ENCODE measurements at places on chromosomes 2 and 18.

DNA sequence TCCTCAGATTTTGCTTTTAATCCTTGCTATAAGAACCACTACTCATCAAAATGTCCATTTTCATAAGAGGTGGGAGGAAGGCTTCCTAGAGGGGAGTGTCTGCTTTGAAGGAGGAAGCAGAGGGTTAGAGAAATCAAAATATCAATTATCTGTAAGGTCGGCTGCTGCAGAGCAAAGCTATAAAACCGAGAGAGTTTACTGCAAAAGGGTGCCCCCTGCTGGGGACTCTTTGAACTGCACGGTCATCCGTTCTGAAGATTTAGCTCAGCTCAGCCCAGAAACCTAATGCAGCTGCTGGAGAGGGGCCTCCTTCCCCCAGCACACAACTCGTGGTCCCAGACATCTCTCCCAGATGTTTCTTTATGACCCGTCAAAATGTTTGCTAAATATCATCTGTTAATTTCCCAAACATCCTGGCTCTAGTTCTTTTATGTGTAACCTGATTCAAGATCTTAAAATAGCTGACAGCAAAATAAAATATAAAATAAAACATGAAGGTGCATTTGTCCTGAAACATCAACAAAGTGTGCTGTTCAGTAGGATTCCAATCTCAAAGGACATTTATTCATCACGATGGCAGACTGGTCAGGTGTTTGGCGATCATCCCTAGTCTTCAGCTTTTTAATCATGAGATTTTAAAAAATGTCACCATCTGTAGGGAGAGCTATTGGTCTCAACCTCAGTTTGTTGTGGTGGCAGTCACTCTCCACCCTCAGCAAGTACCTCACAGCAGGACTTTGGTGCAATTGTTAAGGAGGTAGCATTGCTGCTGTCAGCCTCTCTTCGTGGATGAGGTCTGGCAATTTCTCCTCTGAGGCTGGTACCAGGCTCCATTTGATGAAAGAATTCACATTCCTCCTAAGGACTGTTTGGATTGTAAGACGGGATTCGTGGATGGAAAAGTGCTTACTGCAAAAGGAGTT, 185.9 kb downstream of the MTX2 start:
- DNase-seq, result peak; percentile 84

- DNase-seq, result no peak
Observed at GRCh38 chr18:45541421-45541820, 73.9 kb upstream of the SLC14A2 start.

- DNase-seq, result no peak
Observed at GRCh38 chr2:230814616-230815015, 50.1 kb upstream of the ITM2C start.

DNA sequence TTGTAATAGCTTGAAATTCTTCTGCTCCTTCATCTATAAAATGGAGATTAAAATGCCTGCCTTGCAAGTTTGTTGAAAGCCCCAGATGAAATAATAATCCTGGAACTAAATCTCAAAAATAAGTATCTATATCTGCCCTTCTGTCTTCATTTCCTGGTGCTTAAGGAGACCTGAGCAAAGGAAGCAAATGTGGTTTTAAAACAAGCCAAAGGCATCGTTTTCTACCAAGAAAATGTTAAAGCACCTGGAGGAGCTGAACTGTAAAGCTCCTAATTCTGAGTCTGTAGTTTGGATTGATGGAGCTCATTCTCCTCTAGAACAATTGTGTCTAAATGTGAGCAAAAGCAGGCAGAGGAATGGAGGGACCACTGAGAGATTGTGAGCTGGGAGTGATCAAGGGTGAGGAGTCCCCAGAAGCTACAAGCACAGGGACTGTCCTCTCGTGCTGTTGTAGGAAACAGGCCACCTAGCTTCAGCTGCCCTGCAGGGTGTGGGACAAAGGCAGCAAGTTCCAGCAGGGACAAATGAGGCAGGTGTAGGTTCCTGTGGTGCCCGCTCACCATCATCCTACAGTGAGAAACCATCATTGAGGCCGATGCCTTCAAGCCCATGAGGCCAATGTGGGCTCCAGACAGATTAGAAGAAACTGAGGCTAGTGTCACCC, 420.7 kb upstream of the TRIB2 start:
- DNase-seq, result no peak

DNA sequence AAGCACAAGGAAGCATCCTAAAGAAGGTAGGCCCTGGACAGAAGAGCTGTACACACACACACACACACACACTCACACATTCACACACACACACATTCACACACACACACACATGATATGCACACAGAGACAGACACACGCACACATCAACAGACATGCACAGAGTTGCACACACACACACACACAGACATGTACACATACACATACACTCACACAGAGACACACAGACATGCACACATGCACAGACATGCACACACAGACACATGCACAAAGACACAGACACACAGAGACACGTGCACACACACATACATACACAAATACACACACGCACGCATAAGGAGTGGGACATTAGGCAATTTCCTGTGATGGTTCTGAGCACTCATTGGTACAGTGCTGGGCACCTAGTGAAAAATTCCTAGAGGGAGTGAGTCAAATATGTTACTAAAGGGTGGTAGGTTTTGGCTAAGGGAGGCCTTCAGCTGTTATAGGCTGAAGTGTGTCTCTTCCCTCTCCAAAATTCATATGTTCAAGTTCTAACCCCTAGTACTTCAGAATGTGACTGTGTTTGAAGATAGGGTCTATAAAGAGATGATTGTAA, 26.4 kb downstream of the THNSL2 start:
- DNase-seq, result no peak

DNA sequence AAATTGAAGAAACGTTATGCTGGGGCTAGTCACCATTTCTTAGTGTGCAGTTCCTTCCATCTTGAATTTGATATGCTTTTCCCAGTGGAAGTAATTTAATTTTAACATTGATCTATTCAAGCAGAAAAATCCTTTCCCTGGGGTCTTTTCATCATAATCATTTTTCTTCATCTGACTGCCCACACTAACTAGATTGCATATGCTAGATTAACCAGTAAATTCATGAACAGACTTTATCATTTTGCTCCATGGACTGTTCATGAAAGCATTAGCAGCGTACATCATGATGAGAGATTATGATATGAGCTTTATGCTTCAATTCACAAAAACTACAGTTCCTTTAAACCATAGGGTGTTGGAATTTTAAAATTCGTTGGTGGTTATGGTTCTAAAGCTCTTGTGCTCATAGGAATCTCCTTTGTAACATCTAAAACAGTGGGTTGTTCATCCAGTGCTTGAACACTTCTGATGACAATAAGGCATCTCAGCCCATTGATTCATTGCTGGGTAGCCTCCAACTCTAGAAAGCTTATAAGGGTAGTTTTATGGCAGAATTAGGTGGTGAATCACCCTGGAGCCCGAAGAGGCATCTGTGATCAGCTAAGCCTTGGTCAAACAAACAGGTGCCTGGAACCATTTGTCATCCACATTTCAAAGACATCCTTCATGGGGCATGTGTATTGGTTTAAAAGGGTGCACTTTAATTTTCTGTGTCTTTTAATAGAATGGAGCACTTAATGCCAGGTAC, 77.2 kb upstream of the NDUFV2 start:
- DNase-seq, result no peak

- no peak for DNase-seq
Observed at GRCh38 chr2:229909090-229909489, 12.7 kb downstream of the TRIP12 start.

DNA sequence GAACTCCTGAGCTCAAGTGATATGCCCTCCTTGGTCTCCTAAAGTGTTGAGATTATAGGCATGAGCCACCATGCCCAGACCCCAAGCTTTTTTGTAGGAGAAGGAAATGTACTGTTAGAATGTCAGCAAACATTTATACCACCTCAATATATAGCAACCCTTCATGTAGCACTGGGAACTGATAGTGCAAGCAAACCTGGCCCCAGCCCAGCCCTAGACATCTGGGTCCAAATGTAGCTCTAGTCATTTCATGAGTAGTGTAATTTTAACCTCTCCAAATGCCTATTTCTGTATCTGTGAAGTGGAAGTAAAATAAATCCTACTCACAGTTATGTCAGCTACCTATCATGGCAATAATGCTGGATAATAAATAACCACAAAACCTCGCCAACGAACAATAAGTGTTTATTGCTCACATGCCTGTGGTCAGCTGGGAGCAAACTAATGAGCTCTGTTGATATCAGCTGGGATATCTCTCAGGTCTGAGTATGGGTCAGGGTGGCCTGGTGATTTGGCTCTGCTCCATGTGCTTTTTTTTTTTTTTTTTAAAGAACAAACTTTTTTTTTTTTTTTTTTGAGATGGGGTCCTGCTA, 180.4 kb downstream of the CD8B2 start:
- no peak for DNase-seq

- DNase-seq, result no peak
Observed at GRCh38 chr18:63147973-63148372, 171.6 kb downstream of the BCL2 start.

DNA sequence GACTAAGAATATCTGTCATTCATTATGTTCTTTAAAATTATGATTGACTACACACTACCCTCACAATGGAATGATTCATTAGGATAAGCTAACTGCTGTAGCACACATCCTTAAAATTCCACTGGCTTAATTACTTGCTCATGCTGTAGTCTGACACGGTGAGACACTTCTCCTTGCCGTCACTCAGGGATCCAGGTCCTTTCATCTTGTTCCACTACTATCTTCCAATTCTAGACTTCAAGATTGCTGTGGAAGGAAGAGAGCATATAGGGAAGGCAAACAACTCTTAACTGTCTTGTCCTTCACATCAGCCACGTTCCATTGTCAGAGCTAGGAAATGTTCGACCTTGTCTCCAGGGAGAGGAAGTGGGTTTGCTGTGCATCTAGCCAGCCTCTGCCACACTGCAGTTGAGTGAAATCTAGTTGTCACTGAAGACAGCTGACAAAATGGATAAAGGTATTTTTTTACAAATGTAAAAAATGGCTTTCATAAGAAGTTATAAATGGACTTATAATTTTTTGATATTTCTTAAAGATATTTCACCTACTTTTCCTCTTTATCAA, 30.1 kb downstream of the GREB1L start:
- DNase-seq, result peak; percentile 37

- peak; percentile 81 for DNase-seq
Observed at GRCh38 chr2:233399306-233400225, 45.3 kb downstream of the DGKD start.

GRCh38 chr2:231177156-231178025, 21.0 kb upstream of the ARMC9 start:
- DNase-seq, result no peak

- no peak for DNase-seq
Observed at GRCh38 chr2:127479866-127480743, 46.2 kb downstream of the IWS1 start.

DNA sequence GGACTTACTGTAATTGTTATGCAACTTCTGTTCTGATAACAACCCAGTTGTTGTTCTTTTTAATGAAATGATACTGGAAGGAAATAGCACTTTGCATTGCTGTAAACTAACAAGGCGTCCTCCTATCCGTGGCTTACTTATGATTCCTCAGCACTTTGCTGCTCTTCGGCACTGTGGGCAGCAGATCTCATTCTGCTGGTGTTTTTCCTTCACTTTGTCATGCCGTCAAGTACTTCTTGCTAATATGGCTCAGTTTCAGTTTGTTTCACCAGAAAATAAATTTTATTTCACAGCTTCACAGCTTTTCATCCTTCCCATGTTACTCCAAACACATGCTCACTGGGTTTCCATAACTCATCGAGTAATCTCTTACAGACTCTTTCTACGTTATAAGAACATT, 289.3 kb downstream of the MEIS1 start:
- no peak for DNase-seq

DNA sequence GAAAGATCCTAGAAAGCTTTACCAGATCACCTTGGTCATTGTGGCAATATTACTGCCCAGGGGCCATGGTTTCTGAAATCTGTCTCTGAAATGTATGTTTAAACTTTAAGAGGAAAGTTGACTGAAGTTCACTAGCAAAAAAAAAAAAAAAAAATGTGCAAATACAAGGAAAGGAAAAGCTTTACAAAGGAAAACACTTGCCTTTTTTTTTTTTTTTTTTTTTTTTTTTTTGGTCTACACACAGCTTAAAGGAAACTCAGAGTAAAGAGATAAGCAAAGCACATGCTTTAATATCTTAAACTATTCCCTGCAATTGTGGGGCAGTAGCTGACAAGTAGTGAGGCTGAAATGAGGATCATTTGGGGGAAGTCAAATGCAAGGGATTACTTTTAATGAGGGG, 174.2 kb upstream of the EPAS1 start:
- DNase-seq, result no peak

GRCh38 chr2:138447889-138448570, 53.5 kb upstream of the SPOPL start:
- no peak for DNase-seq

- no peak for DNase-seq
Observed at GRCh38 chr2:176492583-176492982, 223.3 kb downstream of the MTX2 start.

DNA sequence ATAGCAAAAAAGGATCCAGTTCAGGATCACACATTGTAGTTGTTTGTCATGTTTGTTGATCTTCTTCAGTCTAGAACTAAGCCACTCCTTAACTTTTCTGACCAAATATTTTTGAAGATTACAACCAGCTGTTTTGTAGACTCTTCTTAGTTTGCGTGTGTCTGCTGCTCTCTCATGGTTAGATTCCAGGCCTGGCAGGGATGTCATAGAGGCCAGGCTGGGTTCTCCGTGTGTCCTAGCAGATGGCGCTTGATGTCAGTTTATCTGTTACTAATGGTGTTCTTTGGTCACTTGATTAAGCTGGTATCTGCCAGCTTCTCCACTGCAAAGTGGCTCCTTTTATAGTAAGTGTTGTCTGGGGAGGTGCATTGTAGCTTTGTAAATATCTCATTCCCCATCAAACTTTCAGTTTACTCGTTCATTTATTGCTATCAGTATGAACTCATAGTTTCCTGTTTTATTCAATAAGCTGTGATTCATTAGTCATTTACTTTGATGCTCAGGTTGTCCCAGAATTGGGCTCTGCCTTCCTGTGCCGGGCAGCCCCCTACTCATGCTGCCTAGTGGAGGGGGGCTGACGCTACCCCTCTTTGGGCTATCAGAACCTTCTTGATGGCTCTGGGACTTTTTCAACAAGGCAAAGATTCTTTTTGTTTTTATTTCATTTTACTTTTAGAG, 42.1 kb downstream of the GRHL1 start:
- no peak for DNase-seq

GRCh38 chr2:178241844-178242551, 47.7 kb downstream of the OSBPL6 start:
- DNase-seq, result no peak

DNA sequence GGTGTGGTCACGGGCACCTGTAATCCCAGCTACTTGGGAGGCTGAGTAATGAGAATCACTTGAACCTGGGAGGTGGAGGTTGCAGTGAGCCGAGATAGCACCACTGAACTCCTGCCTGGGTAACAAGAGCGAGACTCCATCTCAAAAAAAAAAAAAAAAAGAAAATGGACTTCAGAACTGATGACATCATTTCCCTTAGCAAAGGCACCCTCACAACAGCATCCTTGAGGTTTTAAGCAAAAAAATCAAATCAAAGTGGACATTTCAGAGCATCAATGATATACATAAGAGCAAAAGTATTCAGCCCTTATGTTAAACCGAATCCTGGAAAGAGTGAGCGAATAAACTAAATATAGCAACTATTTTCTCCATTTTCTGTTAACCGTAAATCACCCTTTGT, 45.3 kb downstream of the EPB41L3 start:
- no peak for DNase-seq

All from DND-41 (cell line).